B cell (primary cell): ENCODE measurements at places on chromosomes 6 and 20. TPM values are rescaled to one million over a fixed set of nuclear protein-coding genes. Genes with fewer than 3 reads are reported as not detected.

- no peaks in the 10 kb centered on the region for H3K27me3 ChIP-seq
- DNase-seq, result no peak
- H3K27ac ChIP-seq, result no peak overlapping the region
Measured at GRCh38 chr6:169912266-169913095, 161.1 kb downstream of the ERMARD start.

- H3K27me3 ChIP-seq, result no peaks in the 10 kb centered on the region
- no peak overlapping the region for H3K27ac ChIP-seq
- H3K4me1 ChIP-seq, result no peaks in the 10 kb centered on the region
- no peak overlapping the region for H3K4me3 ChIP-seq
- no peaks in the 10 kb centered on the region for H3K36me3 ChIP-seq
Measured at GRCh38 chr6:142444376-142444775, 142.6 kb downstream of the ADGRG6 start.

DNA sequence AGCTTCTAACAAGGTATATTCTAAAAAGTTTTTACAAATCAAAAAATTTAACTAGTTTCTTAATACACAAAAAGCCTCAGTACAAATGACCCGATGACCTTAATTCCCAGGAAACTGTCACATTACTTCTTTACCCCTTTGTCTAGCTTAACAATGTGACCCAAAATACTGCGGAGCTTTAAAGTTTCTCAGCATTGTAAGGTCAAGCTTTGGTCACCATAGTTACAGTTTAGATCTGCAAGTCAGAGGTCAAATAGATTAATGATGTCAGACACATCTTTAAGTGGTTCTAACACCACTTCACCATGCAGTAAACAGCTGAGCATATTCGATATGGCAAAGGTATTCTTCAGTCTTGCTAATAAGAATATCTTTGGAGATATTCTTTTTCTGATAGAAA, 36.8 kb upstream of the FLRT3 start:
- no peaks in the 10 kb centered on the region for H3K36me3 ChIP-seq
- no peaks in the 10 kb centered on the region for H3K4me1 ChIP-seq
- no peak overlapping the region for H3K27ac ChIP-seq
- H3K27me3 ChIP-seq, result no peaks in the 10 kb centered on the region

- H3K4me1 ChIP-seq, result peaks cover 30% of the 10 kb centered on the region
- peak; percentile 60 for DNase-seq
- peak overlapping the region; percentile 77 for H3K4me3 ChIP-seq
- H3K27ac ChIP-seq, result peak overlapping the region; percentile 75
Measured at GRCh38 chr6:33620158-33620855, 815 bp upstream of the ITPR3 start.

- no peaks in the 10 kb centered on the region for H3K27me3 ChIP-seq
- no peak overlapping the region for H3K4me3 ChIP-seq
- H3K27ac ChIP-seq, result no peak overlapping the region
- DNase-seq, result no peak
Measured at GRCh38 chr20:62044631-62045030, 21.1 kb downstream of the TAF4 start.

DNA sequence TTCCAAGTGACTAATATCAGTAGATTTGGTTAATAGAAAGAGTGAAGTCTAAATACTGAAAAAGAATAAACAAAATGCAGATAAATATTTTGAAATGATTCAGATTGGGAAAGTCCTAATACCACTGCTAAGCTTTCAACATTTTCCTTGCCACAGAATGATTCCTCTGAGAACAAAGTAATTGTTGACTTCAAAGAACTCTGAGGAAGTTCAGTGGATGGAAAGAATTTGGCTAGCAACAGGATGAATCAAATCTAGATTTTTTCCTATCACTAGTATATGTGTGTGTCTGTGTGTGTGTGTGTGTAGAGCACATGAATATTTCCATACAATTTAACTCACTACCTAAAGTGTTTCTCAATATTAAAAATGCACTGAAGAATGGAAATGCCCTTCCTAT, 107.9 kb upstream of the PREP start:
- no peaks in the 10 kb centered on the region for H3K36me3 ChIP-seq
- H3K4me1 ChIP-seq, result no peaks in the 10 kb centered on the region
- H3K4me3 ChIP-seq, result no peak overlapping the region
- no peak for DNase-seq
- H3K27ac ChIP-seq, result no peak overlapping the region
- no peaks in the 10 kb centered on the region for H3K27me3 ChIP-seq

GRCh38 chr6:39420300-39421265, 98.1 kb upstream of the KCNK16 start:
- H3K27me3 ChIP-seq, result no peaks in the 10 kb centered on the region
- no peak overlapping the region for H3K27ac ChIP-seq
- H3K4me3 ChIP-seq, result no peak overlapping the region

DNA sequence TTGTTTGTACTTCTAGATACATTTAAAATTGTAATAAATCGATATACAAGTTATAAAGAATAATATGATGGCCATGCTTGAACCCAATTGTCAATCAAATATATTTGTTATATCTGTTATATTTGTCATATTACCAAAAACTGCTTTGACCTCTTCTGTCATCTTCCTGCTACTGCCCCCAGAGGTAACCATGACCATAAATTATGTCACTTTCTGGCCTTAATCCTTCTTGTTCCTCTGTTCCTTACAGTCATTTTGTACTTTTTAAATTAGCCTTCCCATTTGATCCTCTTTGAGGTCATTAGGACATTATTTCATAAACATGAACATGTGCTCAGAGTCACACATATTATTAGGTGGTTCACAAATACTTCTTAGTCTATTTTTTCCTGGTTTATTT, 124.7 kb downstream of the HFE start:
- H3K4me3 ChIP-seq, result no peak overlapping the region
- peaks cover 8% of the 10 kb centered on the region for H3K4me1 ChIP-seq
- DNase-seq, result no peak
- H3K27ac ChIP-seq, result no peak overlapping the region
- H3K27me3 ChIP-seq, result no peaks in the 10 kb centered on the region
- no peaks in the 10 kb centered on the region for H3K36me3 ChIP-seq

- DNase-seq, result no peak
- H3K27me3 ChIP-seq, result no peaks in the 10 kb centered on the region
- H3K4me3 ChIP-seq, result no peak overlapping the region
- no peaks in the 10 kb centered on the region for H3K4me1 ChIP-seq
- H3K27ac ChIP-seq, result no peak overlapping the region
- H3K36me3 ChIP-seq, result no peaks in the 10 kb centered on the region
Measured at GRCh38 chr6:83978324-83978734, 55.2 kb upstream of the MRAP2 start.

GRCh38 chr6:142118328-142118727, 14.4 kb upstream of the GJE1 start:
- DNase-seq, result no peak
- H3K27ac ChIP-seq, result no peak overlapping the region
- no peaks in the 10 kb centered on the region for H3K36me3 ChIP-seq
- no peak overlapping the region for H3K4me3 ChIP-seq
- no peaks in the 10 kb centered on the region for H3K4me1 ChIP-seq
- no peaks in the 10 kb centered on the region for H3K27me3 ChIP-seq

DNA sequence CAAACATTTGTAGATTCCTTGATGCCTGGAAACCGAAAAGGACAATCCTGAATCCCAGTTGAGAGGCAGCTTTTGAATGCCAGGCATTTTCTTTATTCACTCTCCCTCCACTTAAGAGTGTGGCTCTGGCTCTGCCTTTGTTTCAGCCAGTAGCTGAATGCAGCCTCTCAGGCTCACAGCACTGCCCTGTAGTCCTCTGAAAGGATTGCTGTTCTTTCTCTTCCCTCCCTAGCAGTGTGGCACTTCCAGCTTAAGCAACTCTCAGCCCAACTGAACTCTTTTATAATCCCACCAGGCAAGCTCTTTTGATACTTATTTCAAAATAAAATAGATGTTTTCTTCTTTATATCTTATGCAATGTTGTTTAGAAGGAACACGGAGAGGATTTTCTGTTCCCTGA, 415.6 kb downstream of the GJA1 start:
- no peak overlapping the region for H3K4me3 ChIP-seq
- no peak overlapping the region for H3K27ac ChIP-seq
- H3K4me1 ChIP-seq, result no peaks in the 10 kb centered on the region
- no peaks in the 10 kb centered on the region for H3K36me3 ChIP-seq

DNA sequence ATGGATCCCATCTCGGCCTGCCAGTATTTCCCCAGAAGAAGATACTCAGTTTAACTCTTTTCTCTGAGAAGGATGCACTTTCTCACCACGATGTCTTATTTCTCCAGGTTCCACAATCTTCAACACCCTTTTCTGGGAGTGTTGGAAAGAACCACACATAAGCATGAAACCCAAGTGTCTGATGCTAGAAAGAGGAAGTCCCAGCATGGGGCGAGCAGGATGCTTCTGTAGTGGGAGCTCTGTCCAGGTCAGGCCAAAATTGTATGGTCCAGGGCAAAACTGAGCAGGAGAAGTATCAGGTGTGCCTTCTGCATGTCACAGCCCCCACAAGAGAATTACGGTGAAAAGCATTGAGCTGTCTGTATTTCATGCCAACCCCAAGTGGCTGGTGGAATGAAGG, 11.0 kb downstream of the TREM1 start:
- no peak for DNase-seq
- no peaks in the 10 kb centered on the region for H3K36me3 ChIP-seq
- peaks cover 47% of the 10 kb centered on the region for H3K4me1 ChIP-seq
- no peak overlapping the region for H3K4me3 ChIP-seq

DNA sequence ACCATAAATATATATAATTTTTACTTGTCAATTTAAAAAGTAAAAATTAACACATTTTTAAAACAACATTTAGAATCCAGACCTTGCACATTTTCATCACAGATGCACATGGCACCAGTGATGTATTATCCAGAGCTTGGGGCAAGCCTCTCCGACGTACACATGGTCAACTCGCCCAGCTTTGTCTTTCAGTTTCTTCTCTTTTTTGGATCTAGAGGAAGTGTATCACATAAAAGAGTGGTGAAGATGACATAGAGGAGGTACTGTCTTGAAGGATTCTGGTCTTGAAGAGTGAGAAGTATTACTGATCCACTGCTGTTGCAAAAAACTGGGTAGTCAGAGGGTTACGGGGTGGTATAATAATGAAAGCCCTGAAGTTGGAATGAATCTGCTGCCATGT, 46.9 kb upstream of the TAB2 start:
- H3K4me3 ChIP-seq, result no peak overlapping the region
- no peaks in the 10 kb centered on the region for H3K27me3 ChIP-seq
- no peak overlapping the region for H3K27ac ChIP-seq
- no peak for DNase-seq

The SNAP91 gene
- total RNA-seq, result not detected in 2 replicates

The CPNE1 gene
- total RNA-seq, result 323 and 331 TPM in 2 replicates

The PRND gene
- not detected in 2 replicates for total RNA-seq

The TAGAP gene
- total RNA-seq, result 167 and 171 TPM in 2 replicates

The CNBD2 gene
- total RNA-seq, result 5.9 and 8.5 TPM in 2 replicates

The HLA-G gene
- 6.4 and 8.8 TPM in 2 replicates for total RNA-seq

The TNF gene
- 22.2 and 22.6 TPM in 2 replicates for total RNA-seq
